Natural killer cell treated with Interleukin-12 subunit alpha and Interleukin-12 subunit beta and Interleukin-15 and Interleukin-18, amount 100 ng/mL, for 72 hours (primary cell): ENCODE measurements at places on chromosomes 7 and 10. TPM values are rescaled to one million over a fixed set of nuclear protein-coding genes. Genes with fewer than 3 reads are reported as not detected.

CYP3A7 gene
- not detected for total RNA-seq

PRR15 gene
- not detected for total RNA-seq

TRIM50 gene
- total RNA-seq: not detected

CTAGE6 gene
- total RNA-seq: 1.6 TPM

LOXL4 gene
- not detected for total RNA-seq

ABCB4 gene
- 0.69 TPM for total RNA-seq

CCDC7 gene
- total RNA-seq: 14.1 TPM

SPDYE5 gene
- total RNA-seq: not detected

ARL3 gene
- 3.0 TPM for total RNA-seq

RBP4 gene
- total RNA-seq: not detected

HEPACAM2 gene
- not detected for total RNA-seq

CALHM3 gene
- total RNA-seq: not detected

TSC22D4 gene
- total RNA-seq: 129 TPM

CACNB2 gene
- total RNA-seq: not detected

TRRAP gene
- 78.3 TPM for total RNA-seq

TRIL gene
- total RNA-seq: 0.11 TPM

SRGN gene
- 486 TPM for total RNA-seq

TUBB8 gene
- not detected for total RNA-seq

SNX10 gene
- total RNA-seq: 47.2 TPM

RARRES2 gene
- total RNA-seq: not detected

VWA2 gene
- not detected for total RNA-seq

PPP3CB gene
- total RNA-seq: 47.7 TPM

NPTX2 gene
- 0.20 TPM for total RNA-seq

HKDC1 gene
- not detected for total RNA-seq

KIAA1217 gene
- total RNA-seq: 2.3 TPM

ATOH7 gene
- not detected for total RNA-seq

SFRP5 gene
- total RNA-seq: not detected

COBL gene
- not detected for total RNA-seq

PON1 gene
- total RNA-seq: not detected

OR2A1 gene
- total RNA-seq: not detected

SUGCT gene
- total RNA-seq: 0.74 TPM

ANKRD16 gene
- 4.1 TPM for total RNA-seq

STAG3 gene
- 13.7 TPM for total RNA-seq

FAM237B gene
- not detected for total RNA-seq

BMPER gene
- total RNA-seq: not detected

CTAGE4 gene
- 0.38 TPM for total RNA-seq

VGF gene
- total RNA-seq: 0.31 TPM
